ENCODE measurements at places on chromosomes 6 and 20. TPM values are rescaled to one million over a fixed set of nuclear protein-coding genes. Genes with fewer than 3 reads are reported as not detected.

SPTLC3 gene
- total RNA-seq = 5.8 TPM

TCF21 gene
- 65.0 TPM for total RNA-seq

CAGE1 gene
- 0.17 TPM for total RNA-seq

NMBR gene
- not detected for total RNA-seq

RBCK1 gene
- 91.0 TPM for total RNA-seq

EFCAB8 gene
- not detected for total RNA-seq
